ENCODE measurements at places on chromosomes 1 and 21.

DNA sequence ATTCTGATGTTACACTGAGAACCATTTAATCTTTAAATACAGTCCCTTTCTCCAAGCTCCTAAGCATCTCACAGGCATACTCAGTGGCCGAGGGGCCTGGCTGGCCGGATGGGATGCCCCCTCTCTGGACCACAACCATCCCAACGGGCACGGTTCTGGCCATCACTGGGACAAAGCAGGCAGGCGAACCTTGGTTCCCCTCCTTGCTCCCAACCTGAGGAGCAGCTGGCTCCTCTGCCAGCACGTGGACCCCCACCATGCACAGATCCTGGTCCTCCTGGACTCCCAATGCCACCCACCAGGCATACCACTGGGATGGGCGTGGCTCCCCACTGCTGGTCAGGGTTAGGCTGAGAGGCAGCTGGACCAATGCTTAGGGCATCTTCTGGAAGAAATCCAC, 19.8 kb upstream of the PRDM16 start:
- no peak for DNase-seq

- no peak for DNase-seq
Observed at GRCh38 chr1:204356997-204357396, 2.7 kb downstream of the PLEKHA6 start.

GRCh38 chr1:27144920-27145661, 9.8 kb downstream of the SLC9A1 start:
- DNase-seq, result no peak

GRCh38 chr1:36204347-36204909, 19.8 kb upstream of the THRAP3 start:
- no peak for DNase-seq

DNA sequence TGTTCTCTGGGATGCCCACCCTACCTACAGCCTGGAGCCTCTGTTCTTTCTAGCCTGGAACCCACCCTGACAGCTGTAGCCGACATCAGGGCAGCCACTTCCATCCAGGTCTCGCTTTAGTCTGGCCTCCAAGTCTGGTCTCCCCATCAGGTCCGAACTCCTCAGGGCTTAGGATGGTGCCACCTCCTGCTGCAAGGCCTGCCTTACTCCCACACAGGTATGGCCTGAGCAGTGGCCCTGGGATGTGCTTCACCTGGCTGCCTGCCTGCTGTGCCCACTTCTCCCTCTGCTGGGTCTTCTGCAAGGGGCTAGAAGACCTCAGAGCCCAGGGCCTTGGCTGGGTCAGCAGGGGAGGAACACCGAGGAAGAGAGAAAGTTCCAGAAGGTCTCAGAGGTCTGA, 35.7 kb upstream of the MAGOH start:
- no peak for DNase-seq

DNA sequence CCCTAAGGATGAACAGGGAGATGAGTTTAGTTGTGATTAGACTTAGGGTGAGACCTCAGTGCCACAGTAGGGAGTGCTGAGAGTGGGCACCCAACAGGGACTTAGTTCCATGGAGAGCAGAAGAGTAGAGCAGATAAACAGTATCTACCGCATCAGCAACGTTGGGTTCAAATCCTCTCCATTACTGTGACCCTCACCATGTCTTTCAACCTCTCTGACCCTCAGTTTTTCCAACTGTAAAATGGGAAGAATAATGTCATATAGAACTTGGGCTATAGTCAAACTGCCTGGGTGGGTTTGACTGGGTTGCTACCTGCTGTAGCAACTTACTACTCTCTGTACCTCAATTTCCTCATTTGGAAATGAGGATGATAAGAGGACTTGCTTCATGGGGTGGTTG, 6.7 kb upstream of the DISP3 start:
- DNase-seq, result no peak

DNA sequence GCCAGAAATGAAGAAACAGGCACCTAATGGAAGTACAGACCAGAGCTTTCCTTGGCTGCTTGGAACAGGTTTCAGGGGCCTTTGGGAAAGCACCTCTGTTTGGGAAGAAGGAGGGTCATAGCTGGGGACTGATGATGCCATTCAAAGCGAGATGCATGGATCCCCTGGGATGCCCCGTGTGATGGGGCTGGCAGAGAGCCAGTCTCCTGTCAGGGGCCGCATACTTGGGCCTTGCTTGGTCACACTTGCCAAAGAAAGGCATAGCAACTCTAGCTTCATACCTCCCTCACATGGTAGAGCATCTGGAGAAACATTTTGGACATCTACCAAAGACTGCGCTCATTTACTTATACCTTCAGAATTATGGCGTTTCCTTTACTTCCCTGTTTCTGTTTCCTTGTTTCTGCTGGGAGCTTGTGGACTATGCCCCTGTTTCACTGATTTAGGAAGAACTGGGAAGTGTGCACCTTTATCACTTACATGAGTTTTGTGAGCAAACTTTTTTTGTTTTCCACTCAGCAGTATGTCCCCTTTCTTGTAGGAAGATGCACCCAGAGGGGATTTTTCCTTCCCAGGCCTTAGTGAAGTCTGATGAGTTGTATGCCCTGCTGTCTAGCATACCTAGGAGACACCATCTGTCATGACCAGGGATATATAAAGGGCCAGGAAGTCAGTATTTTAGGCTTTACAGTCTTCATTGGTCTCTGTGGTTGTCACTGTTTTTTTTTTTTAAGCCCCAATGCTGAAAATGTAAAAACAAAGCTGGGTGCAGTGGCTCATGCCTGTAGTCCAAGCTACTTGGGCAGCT, 19.8 kb upstream of the ST3GAL3 start:
- DNase-seq, result no peak

GRCh38 chr1:10530281-10530740, 55.6 kb downstream of the PEX14 start:
- no peak for DNase-seq

- DNase-seq, result no peak
Observed at GRCh38 chr21:39444421-39445180, 977 bp downstream of the LCA5L start.

All from LNCaP clone FGC (cell line).